ENCODE measurements at places on chromosomes 7 and 10. TPM values are rescaled to one million over a fixed set of nuclear protein-coding genes. Genes with fewer than 3 reads are reported as not detected.

ZNF804B gene
- not detected for total RNA-seq

OR13A1 gene
- total RNA-seq = not detected

ADCYAP1R1 gene
- total RNA-seq = 0.93 TPM

GPR26 gene
- not detected for total RNA-seq

STEAP1 gene
- 62.9 TPM for total RNA-seq

KIF11 gene
- 83.2 TPM for total RNA-seq

CPA4 gene
- 0.27 TPM for total RNA-seq

MINDY4 gene
- total RNA-seq = 3.6 TPM

NACAD gene
- total RNA-seq = 0.66 TPM

LAMB4 gene
- 0.86 TPM for total RNA-seq

SEC31B gene
- 6.0 TPM for total RNA-seq

WDR86 gene
- not detected for total RNA-seq

CALHM3 gene
- not detected for total RNA-seq

RASA4B gene
- 1.7 TPM for total RNA-seq

MMD2 gene
- not detected for total RNA-seq

CD36 gene
- under 0.01 TPM for total RNA-seq

SUV39H2 gene
- total RNA-seq = 36.7 TPM

SRRM3 gene
- total RNA-seq = 0.80 TPM

CPED1 gene
- total RNA-seq = 0.86 TPM

HECW1 gene
- not detected for total RNA-seq

FAM13C gene
- total RNA-seq = 0.93 TPM

ANKRD1 gene
- 1,007 TPM for total RNA-seq
